Stomach (tissue), 19 donors: ENCODE measurements at places on chromosomes 5 and 9. TPM values are rescaled to one million over a fixed set of nuclear protein-coding genes. Genes with fewer than 3 reads are reported as not detected.

- no peak for DNase-seq
Measured at GRCh38 chr5:151028717-151029116, 8.3 kb downstream of the GPX3 start.

LTC4S gene
- total RNA-seq: 17.1 TPM

GRCh38 chr9:123523001-123523400 lies 167.0 kb downstream of the CRB2 start:
- DNase-seq: no peak

- peak; percentile 76 for DNase-seq
Measured at GRCh38 chr5:141877356-141878185, 639 bp downstream of the PCDH1 start.

- DNase-seq: no peak
Measured at GRCh38 chr5:173653822-173654523, 37.5 kb upstream of the BOD1 start.

- DNase-seq: no peak
Measured at GRCh38 chr5:31783731-31784130, 144.8 kb downstream of the PDZD2 start.

DNA sequence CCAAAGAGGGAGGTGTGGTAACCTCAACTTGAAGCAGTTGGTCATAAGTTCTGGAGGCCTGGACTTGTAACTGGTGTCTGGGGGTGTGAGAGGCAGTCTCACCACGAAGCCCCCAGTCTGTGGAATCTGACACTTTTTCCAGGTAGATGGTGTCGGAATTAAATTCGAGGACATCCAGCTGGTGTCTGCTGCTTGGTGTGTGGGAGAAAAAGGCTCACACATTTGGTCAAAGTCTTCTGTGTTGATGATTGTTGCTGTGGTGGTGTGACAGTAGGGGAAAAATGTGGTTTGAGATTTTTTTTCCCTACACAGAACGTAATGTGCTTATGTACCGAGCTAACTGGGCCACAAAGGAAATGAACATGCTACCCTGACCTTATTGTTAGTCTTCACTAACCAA lies 251.9 kb downstream of the MAT2B start:
- DNase-seq: peak; percentile 5

GRCh38 chr5:133930061-133930812 lies 38.2 kb downstream of the C5orf15 start:
- no peak for DNase-seq

- DNase-seq: peak; percentile 85
Measured at GRCh38 chr9:4987961-4988421, 2.9 kb downstream of the JAK2 start.

ZNF300 gene
- 8.7 TPM for total RNA-seq

EGFLAM gene
- 1.4 TPM for total RNA-seq

GRCh38 chr5:60820593-60821487 lies 23.2 kb downstream of the ELOVL7 start:
- DNase-seq: no peak

SV2C gene
- 1.8 TPM for total RNA-seq
